Panc1 (cell line): ENCODE measurements at places on chromosomes 1 and 21. TPM values are rescaled to one million over a fixed set of nuclear protein-coding genes. Genes with fewer than 3 reads are reported as not detected.
A peak's percentile ranks its signal among the peaks of the same experiment; 100 is the strongest.

The C1orf185 gene
- total RNA-seq: not detected

GRCh38 chr21:40254540-40255465, 387.6 kb downstream of the PCP4 start:
- no peaks in the 10 kb centered on the region for H3K4me1 ChIP-seq
- no peak overlapping the region for H3K27ac ChIP-seq
- DNase-seq: no peak
- H3K36me3 ChIP-seq: no peaks in the 10 kb centered on the region

The SOX13 gene
- 53.0 TPM for total RNA-seq

The C1orf116 gene
- 0.08 TPM for total RNA-seq

The PYHIN1 gene
- not detected for total RNA-seq

The PRMT6 gene
- total RNA-seq: 11.5 TPM

GRCh38 chr1:14599800-14600199, 1.3 kb downstream of the KAZN start:
- H3K36me3 ChIP-seq: no peaks in the 10 kb centered on the region
- H3K27ac ChIP-seq: no peak overlapping the region
- peak overlapping the region; percentile 17; the same call in 1 of the 2 replicates for H3K4me3 ChIP-seq
- peaks cover 3% of the 10 kb centered on the region for H3K4me1 ChIP-seq

DNA sequence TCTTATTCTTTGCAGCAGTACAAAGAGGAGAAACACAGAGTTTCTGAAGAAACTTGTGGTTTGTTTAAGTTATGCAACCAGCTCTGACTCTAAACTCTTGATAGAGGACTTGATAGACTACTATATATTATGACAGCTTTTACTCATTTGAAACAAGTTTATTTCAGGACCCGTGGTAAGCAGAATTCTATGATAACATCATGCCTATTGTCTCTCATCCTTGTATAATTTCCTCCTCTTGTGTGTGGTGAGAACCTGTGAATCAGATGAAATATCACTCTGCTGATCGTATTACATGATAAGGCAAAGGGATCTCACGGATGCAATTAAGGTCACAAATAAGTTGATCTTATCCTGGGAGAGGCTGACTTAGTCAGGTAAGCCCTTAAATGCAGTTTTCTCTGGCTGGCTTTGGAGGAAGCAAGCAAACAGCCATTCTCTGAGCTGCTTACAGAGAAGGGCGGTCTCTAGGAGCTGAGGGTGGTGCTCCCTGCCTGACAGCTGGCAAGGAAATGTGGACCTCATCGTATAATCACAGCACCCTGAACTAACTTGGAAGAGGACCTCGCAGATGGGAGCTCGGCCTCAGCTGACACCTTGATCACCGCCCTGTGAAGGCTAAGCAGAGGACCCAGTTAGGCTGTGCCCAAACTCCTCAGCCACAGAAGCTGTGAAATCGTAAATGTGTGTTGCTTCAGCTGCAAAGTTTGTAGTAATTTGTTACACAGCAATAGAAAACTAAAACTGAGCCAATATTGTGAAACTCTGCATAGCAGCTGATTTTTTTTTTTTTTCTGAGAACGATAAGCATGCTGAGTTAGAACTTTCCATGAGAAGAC, 151.1 kb upstream of the DPT start:
- no peaks in the 10 kb centered on the region for H3K4me1 ChIP-seq
- no peaks in the 10 kb centered on the region for H3K36me3 ChIP-seq
- H3K4me3 ChIP-seq: no peak overlapping the region
- no peak overlapping the region for H3K27ac ChIP-seq
- no peak for DNase-seq

- H3K27me3 ChIP-seq: no peaks in the 10 kb centered on the region
- no peak overlapping the region for H3K27ac ChIP-seq
- peaks cover 4% of the 10 kb centered on the region; the same call in 1 of the 2 replicates for H3K4me1 ChIP-seq
- H3K4me3 ChIP-seq: no peak overlapping the region
These were observed 3.4 kb downstream of the EPB41 start for GRCh38 chr1:28917757-28918118.
